ENCODE measurements at places on chromosomes 2 and 18.

DNA sequence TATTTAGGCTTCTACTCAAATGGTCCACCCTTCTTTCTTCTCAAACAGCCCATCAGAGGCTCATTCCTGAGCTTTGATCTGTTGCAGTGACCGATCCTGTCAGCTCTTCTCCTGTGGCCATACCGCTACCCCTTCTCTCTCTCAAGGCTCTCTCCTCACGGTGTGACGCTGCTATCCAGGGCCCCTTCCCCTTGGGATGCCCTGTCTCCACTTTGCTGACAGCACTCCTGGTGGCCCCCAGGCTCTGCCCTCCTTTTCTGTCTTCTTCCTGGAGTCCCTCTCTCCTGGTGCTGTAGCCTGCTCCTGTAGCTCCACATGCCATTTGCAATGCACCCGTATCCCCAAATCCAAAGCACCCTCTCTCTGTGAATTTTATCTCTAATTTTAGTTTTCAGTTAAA, 45.4 kb upstream of the CTAGE1 start:
- H3K4me1 ChIP-seq = no peaks in the 10 kb centered on the region
- no peak overlapping the region for H3K27ac ChIP-seq
- no peaks in the 10 kb centered on the region for H3K36me3 ChIP-seq
- no peak overlapping the region for H3K4me3 ChIP-seq
- peaks cover 3% of the 10 kb centered on the region for H3K27me3 ChIP-seq

DNA sequence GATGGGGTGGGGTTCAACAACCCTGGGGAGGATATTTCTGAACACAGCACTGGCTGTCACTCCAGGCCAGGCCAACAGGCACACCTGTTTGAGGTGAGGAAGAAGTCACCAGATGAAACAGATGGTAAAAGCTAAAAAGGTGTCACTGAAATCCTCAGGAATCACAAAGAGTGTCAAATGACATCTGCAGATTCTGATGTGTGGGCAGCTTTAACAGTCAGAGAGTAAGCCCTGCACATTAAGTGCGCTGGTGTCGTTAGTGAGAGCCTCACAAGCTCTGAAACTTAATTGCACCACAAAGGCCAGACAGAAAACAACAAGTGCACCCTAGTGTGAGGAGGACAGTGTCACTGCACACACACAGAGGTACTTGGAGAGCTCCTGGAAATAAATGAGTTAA, 13.6 kb downstream of the FLACC1 start:
- no peak for DNase-seq
- H3K27me3 ChIP-seq = no peaks in the 10 kb centered on the region
- H3K4me1 ChIP-seq = peaks cover 13% of the 10 kb centered on the region
- peaks cover 42% of the 10 kb centered on the region for H3K36me3 ChIP-seq
- H3K27ac ChIP-seq = no peak overlapping the region
- no peak overlapping the region for H3K4me3 ChIP-seq

- H3K27ac ChIP-seq = no peak overlapping the region
- DNase-seq = no peak
- no peaks in the 10 kb centered on the region for H3K36me3 ChIP-seq
- H3K4me3 ChIP-seq = no peak overlapping the region
- peaks cover 1% of the 10 kb centered on the region for H3K4me1 ChIP-seq
These were observed 41.7 kb downstream of the TEX44 start for GRCh38 chr2:231634412-231634811.

- peak overlapping the region; percentile 97 for H3K27ac ChIP-seq
- peak overlapping the region; percentile 94 for H3K4me3 ChIP-seq
- H3K4me1 ChIP-seq = peaks cover 65% of the 10 kb centered on the region
These were observed 41.6 kb upstream of the MGAT4A start for GRCh38 chr2:98772536-98772935.

GRCh38 chr2:44886414-44886813, 55.1 kb upstream of the SIX3 start:
- H3K36me3 ChIP-seq = no peaks in the 10 kb centered on the region
- H3K27me3 ChIP-seq = peaks cover 4% of the 10 kb centered on the region
- no peaks in the 10 kb centered on the region for H3K4me1 ChIP-seq
- H3K27ac ChIP-seq = no peak overlapping the region
- no peak overlapping the region for H3K4me3 ChIP-seq

DNA sequence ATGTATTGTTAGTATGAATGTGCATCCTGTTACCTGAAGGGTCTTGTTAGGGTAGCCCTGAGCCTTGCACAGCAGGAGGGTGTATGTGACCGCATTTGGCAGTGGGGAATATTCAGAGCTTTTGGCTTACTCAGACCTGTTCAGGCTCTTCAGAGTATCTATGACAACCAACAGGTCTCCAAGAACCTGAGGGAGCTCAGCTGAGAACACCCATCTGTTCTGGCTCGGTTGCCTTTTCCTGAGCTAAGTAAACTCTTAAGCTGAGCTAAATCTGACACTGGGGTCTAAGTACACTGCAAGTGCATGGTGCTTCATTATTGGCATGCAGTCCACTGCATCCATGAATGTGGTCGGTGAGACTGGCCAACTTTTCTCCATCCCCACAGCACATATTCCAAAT, 92.4 kb upstream of the CHST9 start:
- no peaks in the 10 kb centered on the region for H3K36me3 ChIP-seq
- no peaks in the 10 kb centered on the region for H3K27me3 ChIP-seq
- H3K4me3 ChIP-seq = no peak overlapping the region
- DNase-seq = no peak

GRCh38 chr18:61475931-61476330, 142.7 kb downstream of the CDH20 start:
- no peak overlapping the region for H3K27ac ChIP-seq
- H3K4me1 ChIP-seq = no peaks in the 10 kb centered on the region
- no peaks in the 10 kb centered on the region for H3K36me3 ChIP-seq
- H3K27me3 ChIP-seq = no peaks in the 10 kb centered on the region
- no peak for DNase-seq

GRCh38 chr2:170022692-170023091, 155.3 kb upstream of the MYO3B start:
- H3K36me3 ChIP-seq = peaks cover 3% of the 10 kb centered on the region
- H3K4me3 ChIP-seq = no peak overlapping the region
- DNase-seq = no peak
- no peaks in the 10 kb centered on the region for H3K27me3 ChIP-seq
- H3K4me1 ChIP-seq = no peaks in the 10 kb centered on the region
- H3K27ac ChIP-seq = no peak overlapping the region

GRCh38 chr2:118903029-118903351, 39.0 kb upstream of the MARCO start:
- peaks cover 3% of the 10 kb centered on the region for H3K36me3 ChIP-seq
- peak overlapping the region; percentile 56 for H3K27ac ChIP-seq
- no peak for DNase-seq

DNA sequence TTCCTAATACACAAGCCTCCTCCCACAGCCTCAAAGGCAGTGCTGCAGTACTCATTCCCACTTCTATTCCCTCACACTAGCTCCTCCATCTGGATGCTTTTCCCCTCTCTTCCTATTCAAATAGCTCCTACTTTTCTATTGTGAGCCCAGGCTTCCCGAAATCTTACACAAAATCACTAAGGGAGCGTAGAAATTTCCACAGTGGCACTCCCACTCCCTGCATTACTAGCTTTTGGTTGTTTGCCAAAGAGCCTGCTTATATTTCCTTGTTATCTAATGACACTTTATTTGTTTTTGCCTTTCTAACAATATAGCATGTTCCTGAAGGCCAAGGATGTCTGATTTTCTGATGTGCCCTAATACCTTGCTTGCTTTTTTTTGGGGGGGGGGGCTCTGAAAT, 10.9 kb downstream of the EPAS1 start:
- peaks cover 9% of the 10 kb centered on the region for H3K36me3 ChIP-seq
- peaks cover 35% of the 10 kb centered on the region for H3K4me1 ChIP-seq
- DNase-seq = no peak
- no peak overlapping the region for H3K4me3 ChIP-seq
- peaks cover 52% of the 10 kb centered on the region for H3K27me3 ChIP-seq

- H3K27ac ChIP-seq = no peak overlapping the region
- peaks cover 5% of the 10 kb centered on the region for H3K36me3 ChIP-seq
- H3K27me3 ChIP-seq = no peaks in the 10 kb centered on the region
- no peak overlapping the region for H3K4me3 ChIP-seq
- H3K4me1 ChIP-seq = no peaks in the 10 kb centered on the region
- no peak for DNase-seq
These were observed 13.8 kb downstream of the PREPL start for GRCh38 chr2:44347526-44347925.

- no peaks in the 10 kb centered on the region for H3K36me3 ChIP-seq
- H3K4me1 ChIP-seq = no peaks in the 10 kb centered on the region
- H3K27ac ChIP-seq = no peak overlapping the region
- peaks cover 10% of the 10 kb centered on the region for H3K27me3 ChIP-seq
These were observed 240.5 kb downstream of the MREG start for GRCh38 chr2:215772634-215773563.

GRCh38 chr2:23127465-23127864, 257.5 kb upstream of the KLHL29 start:
- H3K36me3 ChIP-seq = no peaks in the 10 kb centered on the region
- no peaks in the 10 kb centered on the region for H3K27me3 ChIP-seq
- DNase-seq = no peak
- H3K27ac ChIP-seq = no peak overlapping the region

- peak within 1 kb of the TSS; percentile 65 for H3K4me3 ChIP-seq
- H3K27me3 ChIP-seq = peaks cover 41% of the 10 kb centered on the region
- H3K27ac ChIP-seq = no peak within 1 kb of the TSS
These were observed at the start of gene SPR for GRCh38 chr2:72887032-72887739. TSS of gene SPR (plus strand) at chr2:72887408. CDS start at chr2:72887433, 25 bp downstream.

DNA sequence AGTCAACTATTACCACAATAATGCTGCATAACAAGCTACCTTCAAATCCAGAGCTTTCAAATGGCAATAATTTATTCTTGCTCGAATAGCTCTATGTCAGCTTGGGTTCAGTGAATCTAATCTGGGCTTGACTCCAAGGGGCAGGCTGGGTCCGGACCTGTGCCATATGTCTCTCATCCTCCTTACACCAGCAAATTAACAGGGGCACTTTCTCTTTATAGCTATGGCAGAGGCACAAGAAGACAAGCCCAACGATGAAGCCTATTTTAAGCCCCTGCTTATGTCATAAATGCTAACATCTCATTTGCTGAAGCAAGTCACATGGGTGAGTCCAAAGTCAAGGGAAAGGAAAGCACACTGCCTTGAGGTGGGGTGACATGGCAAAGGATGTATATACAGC, 13.3 kb upstream of the ZNF521 start:
- no peaks in the 10 kb centered on the region for H3K36me3 ChIP-seq
- H3K4me1 ChIP-seq = no peaks in the 10 kb centered on the region
- H3K27me3 ChIP-seq = peaks cover 2% of the 10 kb centered on the region
- no peak overlapping the region for H3K4me3 ChIP-seq
- no peak overlapping the region for H3K27ac ChIP-seq

DNA sequence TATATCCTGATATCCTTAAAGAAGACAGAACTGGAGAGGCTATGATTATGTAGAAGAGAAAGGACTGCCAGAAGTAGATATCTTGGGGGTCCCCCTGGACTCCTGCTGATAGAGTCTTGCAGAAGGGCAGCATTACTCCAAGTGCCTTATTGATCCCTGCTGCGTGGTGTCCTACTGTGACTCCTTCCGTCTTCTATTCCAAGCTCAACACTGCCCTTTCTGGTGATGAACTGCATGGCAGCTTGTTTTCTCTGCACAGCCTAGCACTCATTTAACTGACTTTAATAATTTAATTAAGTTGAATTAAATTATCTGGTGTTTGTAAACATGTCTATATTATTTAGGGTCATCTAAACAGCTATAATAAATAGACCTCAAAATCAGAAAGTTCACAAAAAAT, 194.1 kb upstream of the DSEL start:
- no peaks in the 10 kb centered on the region for H3K4me1 ChIP-seq
- no peaks in the 10 kb centered on the region for H3K36me3 ChIP-seq
- DNase-seq = no peak
- H3K4me3 ChIP-seq = no peak overlapping the region
- no peak overlapping the region for H3K27ac ChIP-seq

- DNase-seq = no peak
- H3K27me3 ChIP-seq = no peaks in the 10 kb centered on the region
- H3K36me3 ChIP-seq = peaks cover 12% of the 10 kb centered on the region
- no peak overlapping the region for H3K4me3 ChIP-seq
- no peak overlapping the region for H3K27ac ChIP-seq
These were observed 10.5 kb downstream of the CTDP1 start for GRCh38 chr18:79690071-79690470.

Measured in activated CD8-positive, alpha-beta T cell treated with anti-CD3 and anti-CD28 coated beads, Interleukin-2, amount 10 ng/mL, durations not matched to agents 7 days and 5 days (primary cell).